Stimulated activated CD8-positive, alpha-beta memory T cell treated with anti-CD3 and anti-CD28 coated beads, Interleukin-7, amount 100 ng/mL, for 48 hours (primary cell): ENCODE measurements at places on chromosomes 16 and 17.

DNA sequence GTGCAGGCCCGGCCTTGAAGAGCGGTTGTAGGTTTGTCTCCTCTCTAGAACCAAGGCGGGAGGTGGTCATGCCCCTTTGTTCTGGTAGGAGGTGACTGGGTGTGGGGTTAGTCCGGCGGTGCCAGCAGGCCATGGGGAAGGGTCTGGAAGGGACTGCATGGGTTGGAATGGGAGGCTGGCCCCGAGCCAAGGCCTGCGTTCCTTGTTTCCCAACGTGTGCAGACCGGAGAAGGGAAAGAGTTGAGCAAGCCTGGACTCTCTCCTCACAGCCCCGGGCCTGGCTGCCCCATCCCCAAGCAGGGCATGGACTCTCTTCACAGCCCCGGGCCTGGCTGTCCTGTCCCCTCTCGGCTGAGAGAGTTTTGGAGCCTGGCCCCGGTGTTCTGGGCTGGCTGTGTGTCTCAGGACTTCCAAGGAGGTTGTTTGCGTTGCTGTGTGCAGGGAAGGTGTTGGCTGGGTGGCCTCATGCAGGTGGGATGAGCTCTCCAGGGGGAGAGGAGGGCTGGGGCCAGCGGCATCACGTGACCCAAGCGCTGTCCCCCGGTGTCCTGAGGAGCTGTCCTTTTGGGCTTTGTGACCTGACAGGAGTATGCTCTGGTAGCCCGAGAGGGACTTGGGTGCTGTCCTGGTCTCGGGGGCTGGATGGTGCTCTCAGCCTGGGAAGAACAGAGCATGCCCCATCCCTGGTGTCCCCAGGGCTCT, 2.6 kb downstream of the CACNA1H start:
- no peak for DNase-seq

GRCh38 chr17:75633486-75634375, 497 bp downstream of the SMIM5 start:
- DNase-seq: no peak

DNA sequence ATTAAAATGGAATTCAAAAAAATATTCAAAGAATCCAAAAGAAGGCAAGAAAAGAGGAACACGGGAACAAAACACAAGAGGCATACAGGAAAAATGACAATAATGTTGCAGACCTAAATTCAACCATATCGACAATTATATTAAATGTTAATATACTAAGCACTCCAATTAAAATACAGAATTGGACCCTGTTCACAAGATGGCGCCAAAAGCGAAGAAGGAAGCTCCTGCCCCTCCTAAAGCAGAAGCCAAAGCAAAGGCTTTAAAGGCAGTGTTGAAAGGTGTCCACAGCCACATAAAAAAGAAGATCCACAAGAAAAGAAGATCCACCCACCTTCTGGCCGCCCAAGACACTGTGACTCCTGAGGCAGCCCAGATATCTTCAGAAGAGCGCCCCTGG, 6.3 kb upstream of the XAF1 start:
- no peak for DNase-seq

DNA sequence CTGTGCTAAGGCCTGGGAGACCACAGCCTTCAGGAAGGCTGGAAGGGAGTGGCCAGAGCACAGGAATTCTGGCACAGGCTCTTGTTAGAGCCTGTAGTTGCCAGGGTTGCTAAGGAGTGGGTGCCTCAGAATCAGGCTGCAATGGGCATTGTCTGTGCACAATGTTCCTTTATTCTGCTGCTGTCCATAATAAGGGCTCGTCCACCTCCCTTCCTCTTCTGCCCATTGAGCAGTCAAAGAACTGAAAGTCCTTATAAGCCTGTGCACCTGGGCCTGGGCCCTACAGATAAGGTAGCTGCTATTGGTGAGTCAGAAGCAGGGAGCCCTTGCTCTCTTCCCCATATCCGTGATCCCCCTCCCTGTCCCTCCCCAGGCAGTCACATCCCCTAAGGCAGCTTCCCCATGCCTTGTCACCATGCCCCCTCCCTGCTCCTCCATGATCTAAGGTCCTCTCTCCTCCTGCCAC, 5.4 kb upstream of the CNGB1 start:
- DNase-seq: no peak
